Osteoblast (primary cell): ENCODE measurements at places on chromosomes 16 and 17. TPM values are rescaled to one million over a fixed set of nuclear protein-coding genes. Genes with fewer than 3 reads are reported as not detected.

The SGCA gene
- 0.29 TPM in 1 of 2 replicates, not detected in the other for total RNA-seq

The CDR2L gene
- 15.9 and 16.6 TPM in 2 replicates for total RNA-seq

The FOXN1 gene
- not detected in 2 replicates for total RNA-seq

- DNase-seq: peak; percentile 19
Measured at GRCh38 chr16:28130099-28131088, 66.9 kb upstream of the GSG1L start.

DNA sequence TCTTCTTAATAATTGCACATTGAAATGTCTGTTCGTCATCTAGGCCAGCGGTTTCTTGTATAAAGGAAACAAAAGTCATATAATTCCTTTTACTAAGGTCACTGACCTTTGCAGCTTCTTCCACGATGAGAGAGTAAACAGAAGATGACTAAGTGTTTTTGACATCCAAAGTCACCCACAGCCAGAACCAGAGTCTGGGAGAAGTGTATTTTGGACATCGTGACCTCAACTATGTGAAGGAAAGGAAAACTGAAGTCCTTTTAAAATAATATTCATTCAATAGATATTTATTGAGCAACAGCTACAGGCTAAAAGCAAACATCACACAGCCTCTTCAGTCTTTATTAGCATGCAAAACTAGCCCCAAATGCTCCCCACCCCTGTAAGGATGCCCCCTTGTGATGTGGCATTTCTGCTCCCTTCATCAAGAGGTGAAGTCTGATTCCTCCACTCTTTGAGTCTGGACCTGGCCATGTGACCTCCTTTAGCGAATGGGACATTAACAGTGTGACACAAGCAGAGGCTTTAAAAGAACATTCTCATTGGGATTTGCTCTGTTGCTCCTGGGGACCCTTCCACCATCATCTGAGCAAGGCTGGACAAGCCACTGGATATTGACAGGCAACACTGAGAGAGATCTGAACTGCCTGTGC, 8.1 kb upstream of the PMP22 start:
- DNase-seq: peak; percentile 88

DNA sequence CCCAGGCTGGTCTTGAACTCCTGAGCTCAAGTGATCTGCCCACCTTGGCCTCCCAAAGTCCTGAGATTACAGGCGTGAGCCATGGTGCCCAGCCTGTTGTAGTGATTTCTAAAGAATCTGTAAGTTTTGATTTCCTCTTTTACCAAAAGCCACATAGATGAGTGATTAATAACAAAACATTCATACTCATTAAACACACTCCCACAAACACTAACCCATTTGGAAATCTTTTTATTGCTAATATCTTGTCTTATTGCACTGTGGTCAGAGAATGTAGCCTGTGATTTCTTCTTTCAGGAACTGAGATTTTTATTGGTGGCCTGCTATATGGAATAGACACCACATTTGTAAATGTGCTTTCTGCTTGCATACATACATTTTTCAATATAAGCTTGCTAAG, 31.6 kb downstream of the MYH10 start:
- no peak for DNase-seq

- peak; percentile 86 for DNase-seq
Measured at GRCh38 chr17:64448665-64449512, at the start of gene MILR1. Gene MILR1 (plus strand): TSS chr17:64449115. CDS start chr17:64449169, 54 bp downstream.
